A549 treated with dexamethasone at 1 μM for 4 hours (cell line): ENCODE measurements at places on chromosomes 7 and 10. TPM values are rescaled to one million over a fixed set of nuclear protein-coding genes. Genes with fewer than 3 reads are reported as not detected.

Gene CTNNA3
- total RNA-seq: not detected in 5 replicates

Gene ST8SIA6
- 0.03 to 0.19 TPM (median 0.08 TPM) in 4 of 5 replicates, not detected in the other for total RNA-seq

Gene LIPF
- not detected in 5 replicates for total RNA-seq

Gene ACTR3C
- 0.02 to 0.26 TPM (median 0.14 TPM) in 3 of 5 replicates, not detected in the others for total RNA-seq

Gene C7orf57
- total RNA-seq: 0.27 to 0.35 TPM (median 0.27 TPM) in 5 replicates

Gene ANXA8L1
- total RNA-seq: 97.3 to 134 TPM (median 106 TPM) in 5 replicates

Gene HILPDA
- 19.7 to 29.1 TPM (median 25.5 TPM) in 5 replicates for total RNA-seq

Gene PHYHIPL
- total RNA-seq: 0.32 to 0.59 TPM (median 0.42 TPM) in 5 replicates

Gene DUSP5
- total RNA-seq: 111 to 150 TPM (median 126 TPM) in 5 replicates

Gene DNAJC12
- total RNA-seq: 37.8 to 66.0 TPM (median 44.4 TPM) in 5 replicates

Gene MMRN2
- 0.66 to 1.5 TPM (median 0.81 TPM) in 5 replicates for total RNA-seq

Gene LLCFC1
- not detected in 5 replicates for total RNA-seq

Gene GSTO1
- 236 to 313 TPM (median 252 TPM) in 5 replicates for total RNA-seq

Gene NODAL
- 0.05 TPM in 1 of 5 replicates, not detected in the others for total RNA-seq

Gene SFTPD
- 0.14 to 0.35 TPM (median 0.28 TPM) in 5 replicates for total RNA-seq

Gene PODXL
- 32.8 to 51.5 TPM (median 41.3 TPM) in 5 replicates for total RNA-seq

Gene LIPN
- total RNA-seq: not detected in 5 replicates

Gene CLRN3
- 0.07 TPM in 1 of 5 replicates, not detected in the others for total RNA-seq

Gene NSMCE4A
- 54.7 to 60.9 TPM (median 58.5 TPM) in 5 replicates for total RNA-seq

Gene ZNF467
- 0.60 to 1.6 TPM (median 1.1 TPM) in 5 replicates for total RNA-seq

Gene TNKS2
- 16.6 to 23.9 TPM (median 21.5 TPM) in 5 replicates for total RNA-seq

Gene CCDC7
- 0.46 to 0.93 TPM (median 0.71 TPM) in 5 replicates for total RNA-seq

Gene MINDY4
- total RNA-seq: 2.1 to 2.6 TPM (median 2.4 TPM) in 5 replicates

Gene HYAL4
- 0.04 TPM in 1 of 5 replicates, not detected in the others for total RNA-seq

Gene GNAT3
- total RNA-seq: not detected in 5 replicates

Gene ITIH2
- 0.10 to 0.34 TPM (median 0.26 TPM) in 5 replicates for total RNA-seq

Gene MYH16
- 0.25 to 0.70 TPM (median 0.40 TPM) in 5 replicates for total RNA-seq

Gene TRIM50
- not detected in 5 replicates for total RNA-seq

Gene CNPY1
- total RNA-seq: not detected in 5 replicates

Gene ACHE
- total RNA-seq: 1.6 to 3.3 TPM (median 2.6 TPM) in 5 replicates

Gene CROT
- total RNA-seq: 5.4 to 7.3 TPM (median 6.1 TPM) in 5 replicates

Gene CDHR1
- total RNA-seq: 0.05 to 0.15 TPM (median 0.11 TPM) in 5 replicates

Gene HOXA9
- total RNA-seq: 0.39 to 0.80 TPM (median 0.52 TPM) in 5 replicates

Gene CXCL12
- total RNA-seq: 0.03 to 0.22 TPM (median 0.14 TPM) in 5 replicates

Gene PANK1
- 5.6 to 7.8 TPM (median 6.5 TPM) in 5 replicates for total RNA-seq

Gene SPDYE16
- total RNA-seq: 0.04 TPM in 1 of 5 replicates, not detected in the others

Gene GPR146
- total RNA-seq: 0.79 to 2.0 TPM (median 1.6 TPM) in 5 replicates

Gene ATOH7
- 0.09 to 0.33 TPM (median 0.21 TPM) in 5 replicates for total RNA-seq

Gene FOXL3
- not detected in 5 replicates for total RNA-seq

Gene PALD1
- 4.8 to 6.9 TPM (median 6.7 TPM) in 5 replicates for total RNA-seq

Gene CASTOR2
- 2.6 to 7.3 TPM (median 6.3 TPM) in 5 replicates for total RNA-seq

Gene ACTL6B
- total RNA-seq: not detected in 5 replicates

Gene CDC14C
- total RNA-seq: not detected in 5 replicates

Gene GPR15LG
- total RNA-seq: 0.21 TPM in 1 of 5 replicates, not detected in the others

Gene ZEB1
- total RNA-seq: 6.2 to 10.8 TPM (median 8.3 TPM) in 5 replicates

Gene FAM25A
- total RNA-seq: not detected in 5 replicates

Gene OR2A1
- not detected in 5 replicates for total RNA-seq

Gene TRPV6
- total RNA-seq: not detected in 5 replicates

Gene NXPH1
- total RNA-seq: not detected in 5 replicates

Gene HOXA2
- total RNA-seq: 0.61 to 0.88 TPM (median 0.69 TPM) in 5 replicates
